NCI-H526 treated with DMSO at 0.1 percent for 48 hours (cell line): ENCODE measurements at places on chromosomes 16 and 17.

GRCh38 chr16:1443403-1443973 is 868 bp downstream of the CCDC154 start:
- DNase-seq = no peak

DNA sequence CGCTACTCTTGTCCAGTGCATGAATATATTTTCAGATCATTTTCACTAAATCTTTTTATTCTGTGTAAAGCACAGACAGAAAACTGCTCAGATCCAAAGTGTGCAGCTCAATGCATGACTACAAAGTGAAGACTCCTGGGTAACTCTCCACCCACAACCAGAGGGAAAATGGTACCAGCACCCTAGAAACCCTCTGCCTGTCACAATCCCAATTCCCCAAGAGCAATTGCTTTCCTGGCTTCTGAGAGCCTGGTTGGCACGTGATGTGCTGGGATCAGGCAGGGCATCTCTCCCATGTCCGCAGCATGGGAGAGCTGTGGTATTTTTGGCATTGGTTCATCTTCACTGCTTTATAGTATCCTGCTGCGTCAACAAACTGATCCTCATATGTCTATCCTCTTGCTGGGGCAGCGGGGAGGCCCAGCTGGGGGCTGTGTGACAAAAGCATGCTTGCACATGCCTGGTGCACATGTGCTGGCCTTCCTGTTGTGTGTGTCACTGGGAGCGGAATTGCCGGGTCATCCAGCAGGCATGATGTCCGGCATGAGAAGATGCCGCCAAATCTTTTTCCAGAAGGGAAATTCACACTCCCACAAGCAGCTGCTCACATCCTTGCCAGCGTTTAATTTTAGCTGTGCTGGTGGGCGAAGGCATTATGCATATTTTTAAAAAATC is 278.9 kb upstream of the FOXF1 start:
- DNase-seq = no peak

GRCh38 chr17:4469552-4469951 is 29.1 kb upstream of the SPNS2 start:
- DNase-seq = no peak

GRCh38 chr16:57016301-57016700 is 26.9 kb downstream of the NLRC5 start:
- no peak for DNase-seq

DNA sequence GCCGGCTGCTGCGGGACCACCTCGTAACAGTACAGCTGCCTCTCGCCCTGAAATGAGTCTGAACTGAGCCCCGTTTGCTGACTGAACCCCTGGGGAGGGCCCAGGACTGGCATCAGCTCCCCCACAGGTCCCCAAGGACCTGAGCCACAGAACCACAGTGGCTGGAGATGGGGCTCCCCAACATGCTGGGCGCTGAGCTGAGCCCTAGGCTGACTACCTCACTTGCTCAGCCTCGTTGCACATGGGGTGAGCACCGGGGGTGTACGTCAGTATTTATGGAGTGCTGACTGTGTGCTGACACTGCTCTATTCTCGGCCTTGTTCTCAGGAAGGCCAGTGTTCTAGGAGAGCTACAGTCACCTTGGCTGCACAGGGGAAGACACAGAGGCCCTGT is 6.6 kb upstream of the VASN start:
- no peak for DNase-seq

GRCh38 chr17:59893676-59894100 is 767 bp downstream of the RPS6KB1 start:
- no peak for DNase-seq
